ENCODE measurements at places on chromosomes 2 and 18. TPM values are rescaled to one million over a fixed set of nuclear protein-coding genes. Genes with fewer than 3 reads are reported as not detected.

DNA sequence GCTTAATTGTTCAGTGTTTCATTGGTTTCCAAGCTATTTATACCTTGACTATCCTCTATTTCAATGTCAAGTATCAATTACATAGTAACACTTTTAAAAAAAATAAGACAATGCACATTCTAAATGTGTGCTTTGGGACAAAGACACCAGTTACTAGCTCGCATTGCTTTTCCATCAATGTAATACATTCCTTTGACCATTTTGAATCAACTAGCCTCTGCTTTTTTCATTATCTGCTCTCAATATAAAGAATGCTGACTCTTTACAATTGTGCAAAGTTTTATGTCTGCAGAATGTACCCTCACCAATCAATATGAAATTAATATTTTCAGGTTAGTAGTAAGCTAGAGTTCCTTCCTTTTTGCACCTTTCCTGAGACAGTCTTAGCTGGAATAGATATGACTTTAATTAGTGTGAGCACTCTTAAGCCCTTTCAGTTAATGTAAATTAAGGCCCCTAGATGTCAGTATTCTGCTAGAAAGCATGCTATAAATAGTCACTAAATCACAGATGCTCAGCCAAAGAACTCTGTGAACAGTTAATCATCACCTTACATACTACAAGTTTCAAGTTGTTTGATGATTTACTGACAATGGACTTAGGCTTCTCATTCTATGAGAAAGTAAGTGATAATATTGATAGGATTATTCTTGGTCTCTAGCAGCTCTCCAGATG is 413.6 kb downstream of the PTH2R start:
- no peaks in the 10 kb centered on the region for H3K36me3 ChIP-seq
- no peak overlapping the region for H3K27ac ChIP-seq
- DNase-seq, result peak; percentile 33
- no peak overlapping the region for H3K4me3 ChIP-seq
- peaks cover 13% of the 10 kb centered on the region for H3K27me3 ChIP-seq

- no peak overlapping the region for H3K27ac ChIP-seq
- no peaks in the 10 kb centered on the region for H3K4me1 ChIP-seq
- DNase-seq, result no peak
- H3K36me3 ChIP-seq, result no peaks in the 10 kb centered on the region
- H3K4me3 ChIP-seq, result no peak overlapping the region
Measured at GRCh38 chr2:167787021-167787420, 460.4 kb downstream of the STK39 start.

- H3K4me3 ChIP-seq, result no peak overlapping the region
- no peaks in the 10 kb centered on the region for H3K36me3 ChIP-seq
- H3K4me1 ChIP-seq, result no peaks in the 10 kb centered on the region
- DNase-seq, result no peak
Measured at GRCh38 chr2:10963155-10963554, 51.4 kb downstream of the KCNF1 start.

DNA sequence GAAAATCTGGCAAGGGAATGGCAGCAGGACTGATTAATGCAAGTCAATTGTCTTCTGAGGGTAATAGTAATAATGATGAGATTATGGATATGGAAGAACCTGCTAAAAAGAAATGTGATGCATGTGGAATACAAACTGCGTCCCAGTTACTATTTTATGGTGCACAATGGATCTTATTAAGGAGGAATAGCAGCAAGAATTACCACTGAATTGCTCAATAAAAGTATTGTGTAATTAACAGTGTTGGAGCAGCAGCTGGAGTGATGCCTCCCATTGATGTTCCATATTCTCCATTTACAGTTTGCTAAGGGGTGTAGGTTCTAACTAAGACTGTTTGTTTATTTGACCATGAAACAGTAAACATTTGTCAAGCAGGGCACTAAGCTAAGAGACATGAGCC is 167.9 kb downstream of the HRH4 start:
- no peak overlapping the region for H3K27ac ChIP-seq
- H3K4me1 ChIP-seq, result no peaks in the 10 kb centered on the region
- no peak overlapping the region for H3K4me3 ChIP-seq
- H3K36me3 ChIP-seq, result no peaks in the 10 kb centered on the region
- peaks cover 13% of the 10 kb centered on the region for H3K27me3 ChIP-seq

DNA sequence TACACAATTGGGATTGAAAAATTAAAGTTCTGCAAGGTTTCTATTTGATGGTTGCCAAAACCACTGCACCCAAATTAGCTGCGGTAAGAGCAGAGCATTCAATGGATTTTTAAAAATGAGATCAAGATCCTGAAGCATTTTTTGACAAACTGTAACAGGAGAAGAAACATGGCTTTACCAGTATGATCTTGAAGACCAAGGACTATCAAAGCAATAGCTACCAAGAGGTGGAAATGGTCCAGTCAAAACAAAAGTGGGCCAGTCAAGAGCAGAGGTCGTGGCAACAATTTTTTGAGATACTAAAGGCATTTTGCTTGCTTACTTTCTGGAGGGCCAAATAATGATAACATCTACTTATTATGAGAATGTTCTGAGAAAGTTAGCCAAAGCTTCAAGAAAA is 186.8 kb downstream of the RDH14 start:
- peaks cover 50% of the 10 kb centered on the region for H3K4me1 ChIP-seq
- H3K4me3 ChIP-seq, result no peak overlapping the region
- H3K27ac ChIP-seq, result peak overlapping the region; percentile 76
- DNase-seq, result peak; percentile 42
- no peaks in the 10 kb centered on the region for H3K27me3 ChIP-seq
- peaks cover 5% of the 10 kb centered on the region for H3K36me3 ChIP-seq

GRCh38 chr18:30175621-30176225 is 866.8 kb downstream of the DSC3 start:
- no peak overlapping the region for H3K27ac ChIP-seq
- no peak overlapping the region for H3K4me3 ChIP-seq
- H3K27me3 ChIP-seq, result no peaks in the 10 kb centered on the region

- no peak overlapping the region for H3K4me3 ChIP-seq
- no peaks in the 10 kb centered on the region for H3K27me3 ChIP-seq
- peak; percentile 18 for DNase-seq
- peaks cover 34% of the 10 kb centered on the region for H3K4me1 ChIP-seq
Measured at GRCh38 chr2:212193056-212193455, 345.5 kb downstream of the ERBB4 start.

- H3K4me3 ChIP-seq, result no peak overlapping the region
- H3K27me3 ChIP-seq, result no peaks in the 10 kb centered on the region
- no peaks in the 10 kb centered on the region for H3K36me3 ChIP-seq
- no peaks in the 10 kb centered on the region for H3K4me1 ChIP-seq
- DNase-seq, result no peak
Measured at GRCh38 chr2:62184512-62185230, 11.2 kb upstream of the B3GNT2 start.

DNA sequence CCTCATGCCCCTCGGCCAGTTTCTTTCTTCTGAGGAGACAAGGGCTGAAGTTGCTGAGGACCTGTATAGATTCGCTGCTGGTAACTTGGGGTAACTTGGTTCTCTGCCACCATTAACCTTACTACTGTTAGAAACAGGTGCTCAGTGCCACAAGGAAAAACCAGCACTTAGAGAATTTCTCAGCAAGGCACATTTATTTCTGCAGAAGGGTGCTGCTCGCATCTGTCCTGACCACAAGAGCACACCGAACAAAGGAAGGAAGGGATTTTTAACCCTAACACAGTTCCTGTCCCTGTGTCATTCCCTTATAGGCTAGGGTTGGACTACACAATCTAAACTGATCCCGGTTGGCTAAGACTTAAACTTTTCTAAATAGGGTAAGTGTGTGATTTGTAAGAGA is 154.1 kb downstream of the SOCS6 start:
- H3K36me3 ChIP-seq, result no peaks in the 10 kb centered on the region
- no peak overlapping the region for H3K4me3 ChIP-seq
- H3K27me3 ChIP-seq, result no peaks in the 10 kb centered on the region
- no peak overlapping the region for H3K27ac ChIP-seq

Gene ZNF396
- total RNA-seq, result 0.84 TPM

DNA sequence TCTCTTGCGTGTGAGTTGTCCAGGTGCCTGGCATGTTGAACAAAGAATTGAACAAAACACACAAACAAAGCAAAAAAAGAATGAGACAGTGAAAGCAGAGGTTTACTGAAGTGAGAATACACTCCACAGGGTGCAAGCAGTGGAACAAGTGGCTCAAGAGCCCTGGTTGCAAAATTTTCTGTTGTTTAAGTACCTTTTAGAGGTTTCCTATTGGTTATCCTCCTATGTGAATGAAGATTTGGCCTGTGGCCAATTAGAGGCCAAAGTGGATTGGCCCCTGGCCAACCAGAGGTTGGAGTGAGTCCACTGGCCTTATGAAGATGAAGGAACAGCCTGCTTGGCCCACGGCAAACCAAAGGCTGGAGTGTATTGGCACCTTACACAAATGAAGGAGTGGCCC is 1188.5 kb upstream of the NRXN1 start:
- H3K4me3 ChIP-seq, result no peak overlapping the region
- no peaks in the 10 kb centered on the region for H3K27me3 ChIP-seq
- DNase-seq, result no peak
- H3K27ac ChIP-seq, result no peak overlapping the region
- no peaks in the 10 kb centered on the region for H3K4me1 ChIP-seq

GRCh38 chr2:65613968-65614555 is 181.7 kb upstream of the SPRED2 start:
- DNase-seq, result no peak
- no peaks in the 10 kb centered on the region for H3K27me3 ChIP-seq
- no peaks in the 10 kb centered on the region for H3K36me3 ChIP-seq
- peaks cover 15% of the 10 kb centered on the region for H3K4me1 ChIP-seq
- H3K4me3 ChIP-seq, result no peak overlapping the region
- H3K27ac ChIP-seq, result no peak overlapping the region

Gene ETAA1
- 18.9 TPM for total RNA-seq

Gene GCG
- total RNA-seq, result not detected

Gene CTAGE1
- total RNA-seq, result not detected

DNA sequence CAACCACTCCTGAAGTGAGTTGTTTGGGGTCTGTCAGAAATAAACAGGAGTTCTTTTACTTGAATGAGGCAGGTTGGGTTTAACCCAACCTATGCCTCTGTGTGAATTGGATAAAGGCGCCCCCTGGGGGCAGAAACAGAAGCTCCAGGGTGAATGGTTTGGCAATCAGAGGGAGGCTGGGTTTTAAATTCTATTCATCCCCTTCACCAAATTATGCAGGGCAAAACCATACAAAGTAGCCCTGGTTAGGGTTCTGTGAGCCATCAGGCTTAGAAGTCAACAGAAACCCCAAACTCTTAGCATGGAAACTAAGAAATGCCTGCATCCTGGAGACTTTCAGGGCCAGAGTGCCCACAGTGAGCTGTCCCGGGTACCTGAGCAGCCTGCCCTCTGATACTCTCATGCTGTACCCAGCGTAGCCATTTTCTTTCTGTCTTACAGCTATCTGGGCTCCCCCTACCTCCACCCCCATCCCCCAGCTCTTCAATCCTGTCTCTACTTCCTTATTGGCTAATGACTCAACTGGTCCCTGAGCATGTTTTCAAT is 241.5 kb downstream of the ICOS start:
- peak; percentile 72 for DNase-seq
- H3K4me3 ChIP-seq, result no peak overlapping the region
- H3K27ac ChIP-seq, result peak overlapping the region; percentile 82
- H3K4me1 ChIP-seq, result peaks cover 28% of the 10 kb centered on the region
- H3K36me3 ChIP-seq, result no peaks in the 10 kb centered on the region
- no peaks in the 10 kb centered on the region for H3K27me3 ChIP-seq

Gene DSC3
- total RNA-seq, result not detected

DNA sequence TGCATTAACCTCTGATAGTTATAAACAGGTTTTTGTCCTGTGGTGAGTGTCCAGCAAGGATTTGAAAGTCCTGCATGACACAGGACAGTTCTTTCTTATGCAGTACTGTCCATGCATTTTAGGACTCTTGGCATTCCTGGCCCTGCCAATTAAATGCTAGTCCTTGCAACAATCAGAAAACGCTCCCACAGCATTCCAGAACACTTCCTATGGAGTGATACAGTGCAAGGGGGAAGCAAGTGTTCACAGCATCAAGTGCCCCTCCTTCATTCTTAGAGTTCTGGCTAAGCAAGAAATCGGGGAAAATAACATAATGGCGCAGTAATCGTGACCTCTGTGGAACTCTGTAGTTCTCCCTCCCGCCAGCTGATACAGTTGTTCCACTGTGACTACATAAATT is 62.9 kb downstream of the ARHGAP28 start:
- no peaks in the 10 kb centered on the region for H3K36me3 ChIP-seq
- DNase-seq, result no peak
- H3K27ac ChIP-seq, result no peak overlapping the region
- H3K4me3 ChIP-seq, result no peak overlapping the region

DNA sequence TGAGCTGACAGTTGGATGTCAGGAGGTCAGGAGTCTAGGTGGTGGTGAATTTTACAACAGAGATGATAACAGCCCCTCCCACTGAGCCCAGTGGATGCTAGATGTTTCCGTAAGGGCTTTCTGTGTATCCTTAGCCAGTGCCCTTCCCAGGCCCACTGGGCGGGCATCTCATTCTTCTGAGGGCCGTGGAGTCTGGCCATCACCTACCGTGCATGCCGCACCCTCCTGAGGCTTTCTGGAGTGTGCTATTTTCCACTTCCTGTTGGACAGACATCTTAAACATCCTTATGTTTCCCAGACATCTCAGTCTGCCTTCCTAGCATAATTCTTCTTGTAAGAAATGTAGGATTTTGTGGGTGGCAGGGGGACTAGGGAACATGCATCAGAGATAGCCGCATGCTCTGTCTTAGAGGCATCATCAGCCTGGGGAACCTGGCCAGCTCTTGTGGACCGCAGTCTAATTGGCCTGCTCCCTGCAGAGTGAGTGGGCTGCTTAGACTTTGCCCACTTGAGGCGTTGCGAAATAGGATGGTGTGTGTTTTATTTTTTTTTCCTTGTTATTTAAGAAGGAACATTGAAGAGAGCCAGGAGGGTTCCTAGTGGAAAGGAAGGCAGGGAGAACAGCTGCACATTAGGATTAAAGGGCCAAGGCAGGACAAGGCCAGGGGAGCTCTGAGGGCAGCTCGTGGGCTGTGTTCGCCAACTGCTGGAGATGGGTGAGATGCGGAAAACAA is 135.8 kb downstream of the SH3RF3 start:
- no peaks in the 10 kb centered on the region for H3K36me3 ChIP-seq
- DNase-seq, result peak; percentile 60
- no peak overlapping the region for H3K4me3 ChIP-seq
- no peaks in the 10 kb centered on the region for H3K27me3 ChIP-seq

- no peaks in the 10 kb centered on the region for H3K4me1 ChIP-seq
- peak; percentile 58 for DNase-seq
- H3K36me3 ChIP-seq, result no peaks in the 10 kb centered on the region
Measured at GRCh38 chr18:26383454-26384270, 157.4 kb downstream of the TAF4B start.
